GM20000 (cell line): ENCODE measurements at places on chromosomes 2 and 18.
A peak's percentile ranks its signal among the peaks of the same experiment; 100 is the strongest.

DNA sequence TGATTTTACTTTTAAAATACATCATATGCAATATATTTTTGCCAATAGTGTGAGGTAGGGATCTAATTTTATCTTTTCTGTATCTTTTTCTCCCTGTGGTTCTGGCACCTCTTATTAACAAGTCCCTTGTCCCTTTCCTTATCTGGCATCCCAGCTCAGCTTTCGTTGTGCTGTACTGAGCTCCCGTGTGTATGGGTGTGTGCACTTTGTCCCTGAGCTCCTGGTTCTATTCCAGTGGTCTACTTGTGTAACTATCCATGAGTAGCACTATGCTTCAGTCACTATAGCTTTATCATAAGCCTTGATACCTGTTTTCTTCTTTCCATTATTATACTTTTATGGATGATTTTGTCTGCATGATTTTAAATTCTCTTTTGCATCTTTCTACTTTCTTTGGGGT, 401.4 kb upstream of the POU3F3 start:
- no peak for DNase-seq

- DNase-seq = no peak
Measured at GRCh38 chr2:157264099-157264498, 6.6 kb downstream of the GALNT5 start.

GRCh38 chr18:13332874-13333273, 114.3 kb downstream of the LDLRAD4 start:
- DNase-seq = no peak

DNA sequence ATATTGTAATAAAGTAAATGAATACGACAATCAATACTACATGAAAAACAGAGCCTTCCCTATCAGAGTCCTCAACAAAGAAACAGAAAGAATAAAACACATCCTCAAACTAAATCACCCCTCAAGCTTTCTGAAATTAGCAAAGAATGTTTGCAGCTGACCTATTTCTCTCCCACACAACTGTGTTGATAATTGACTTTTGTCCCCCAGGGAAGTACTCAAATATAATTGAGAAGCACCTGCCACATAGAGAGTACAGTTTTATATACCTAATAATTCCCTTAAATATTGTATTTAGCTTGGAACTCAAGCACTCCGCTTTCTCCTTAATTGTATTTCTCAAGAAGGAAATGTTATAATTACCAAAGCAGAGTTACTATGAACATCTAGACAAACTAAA, 12.6 kb downstream of the CACNB4 start:
- DNase-seq = no peak

- DNase-seq = peak; percentile 58
Measured at GRCh38 chr18:5975111-5976002, 80.0 kb upstream of the TMEM200C start.

DNA sequence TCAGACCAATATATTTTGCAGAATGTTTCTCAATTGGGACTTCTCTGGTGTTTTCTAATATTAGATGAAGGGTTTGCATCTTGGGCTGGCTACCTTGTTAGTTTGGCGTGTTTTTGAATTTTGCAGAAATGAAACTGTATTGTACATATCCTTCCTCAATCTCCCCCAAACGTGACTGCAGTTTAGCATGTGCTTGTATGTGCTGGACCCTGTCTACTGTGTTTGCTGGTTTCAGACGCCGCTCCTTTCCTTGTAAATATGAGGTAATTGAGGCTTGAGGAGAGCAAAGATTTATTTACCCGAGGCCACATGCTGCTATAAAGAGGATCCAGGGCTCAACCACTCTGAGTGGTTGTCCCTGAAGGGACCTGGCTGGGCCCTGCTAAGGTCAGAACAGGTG, 57.2 kb downstream of the NGEF start:
- peak; percentile 34 for DNase-seq

GRCh38 chr18:43627848-43628530, 350.7 kb upstream of the SYT4 start:
- DNase-seq = no peak

DNA sequence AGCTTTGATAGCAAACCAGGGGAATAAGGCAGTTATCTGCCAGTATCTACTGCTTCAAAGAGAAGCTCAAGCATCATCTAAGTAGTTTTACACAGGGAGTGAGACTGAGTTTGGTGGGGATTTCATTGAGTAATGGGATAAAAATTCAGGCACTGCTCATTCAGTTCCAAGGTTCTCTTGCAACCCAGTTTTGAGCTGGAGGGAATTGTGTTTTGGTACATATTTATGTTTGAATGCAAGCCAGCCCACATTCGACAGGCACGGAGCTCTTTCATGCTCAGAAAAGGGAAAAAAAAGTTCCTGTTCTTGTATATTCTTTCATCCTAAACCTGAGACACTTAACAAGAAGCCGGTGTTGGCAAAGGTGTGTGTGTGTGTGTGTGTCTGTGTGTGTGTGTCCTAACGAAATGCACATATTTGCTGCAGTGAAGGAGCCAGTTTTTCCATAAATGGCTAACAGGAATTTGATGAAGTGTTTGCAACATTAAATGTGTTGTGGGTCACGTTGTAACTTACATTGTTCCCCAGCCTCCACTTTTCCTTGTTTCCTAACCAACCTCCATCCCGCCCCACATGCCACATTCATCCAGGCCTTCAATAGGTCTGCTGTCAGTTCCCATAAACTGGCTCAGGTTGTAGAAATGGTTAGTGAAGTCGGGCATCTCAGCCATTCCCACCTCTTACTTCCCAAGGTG, 311.1 kb downstream of the TXNL1 start:
- DNase-seq = no peak

DNA sequence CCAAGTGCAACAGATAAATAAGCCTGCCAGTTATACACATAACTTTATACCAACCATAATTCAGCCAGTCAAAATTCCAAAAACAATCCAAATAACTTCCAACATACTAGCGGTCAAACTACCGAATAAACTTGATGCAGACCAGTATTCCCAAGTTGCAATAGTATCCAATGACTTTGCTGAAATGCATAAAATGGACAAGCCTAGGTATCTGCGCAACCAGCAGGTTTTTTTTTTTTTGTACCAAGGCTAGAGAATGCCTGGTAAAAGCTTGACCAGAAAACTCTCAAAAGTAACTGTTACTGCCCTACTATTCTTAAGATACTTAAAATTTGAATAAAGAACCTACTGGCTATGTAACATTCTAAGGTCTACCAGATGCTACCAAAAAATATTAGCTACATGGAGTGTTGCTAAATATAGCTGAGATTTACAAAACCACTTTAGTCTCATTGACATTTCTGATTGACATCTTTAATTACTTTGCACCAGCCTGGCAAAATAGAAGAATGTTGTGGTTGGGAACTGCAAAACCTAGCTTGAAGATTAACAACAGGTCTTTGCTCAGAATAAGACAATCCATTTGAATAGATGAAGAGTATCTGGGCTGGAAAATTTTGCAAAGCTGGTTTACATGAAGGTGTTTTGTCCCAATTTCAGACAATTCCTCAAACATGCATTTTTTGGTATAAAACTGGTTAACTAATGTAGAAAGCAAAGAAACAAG, 7.3 kb downstream of the SRSF7 start:
- no peak for DNase-seq

- no peak for DNase-seq
Measured at GRCh38 chr2:20604401-20604911, 46.4 kb downstream of the HS1BP3 start.

DNA sequence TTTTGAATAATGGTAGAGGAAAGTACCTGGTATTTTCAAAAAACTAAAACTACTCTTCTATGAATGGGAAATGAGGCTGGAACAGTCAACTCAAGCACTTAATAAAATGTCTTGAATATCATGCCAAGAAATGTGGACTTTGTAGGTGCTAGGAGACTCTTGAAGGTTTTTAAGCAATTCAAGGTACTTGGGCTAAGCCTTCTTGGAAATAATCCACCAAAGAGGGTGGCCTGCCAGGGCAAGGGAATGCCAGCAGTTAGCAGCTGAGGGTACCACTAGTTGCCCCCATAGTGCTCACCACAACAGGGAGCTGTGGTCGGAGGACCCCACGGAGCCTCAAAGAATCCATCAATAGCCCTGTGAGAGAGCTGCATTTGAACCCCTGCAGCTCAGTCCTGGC, 14.6 kb upstream of the ACYP2 start:
- DNase-seq = no peak

GRCh38 chr2:85453571-85453970, 35.1 kb downstream of the SH2D6 start:
- no peak for DNase-seq

- no peak for DNase-seq
Measured at GRCh38 chr2:33008716-33009115, 62.0 kb downstream of the LTBP1 start.

DNA sequence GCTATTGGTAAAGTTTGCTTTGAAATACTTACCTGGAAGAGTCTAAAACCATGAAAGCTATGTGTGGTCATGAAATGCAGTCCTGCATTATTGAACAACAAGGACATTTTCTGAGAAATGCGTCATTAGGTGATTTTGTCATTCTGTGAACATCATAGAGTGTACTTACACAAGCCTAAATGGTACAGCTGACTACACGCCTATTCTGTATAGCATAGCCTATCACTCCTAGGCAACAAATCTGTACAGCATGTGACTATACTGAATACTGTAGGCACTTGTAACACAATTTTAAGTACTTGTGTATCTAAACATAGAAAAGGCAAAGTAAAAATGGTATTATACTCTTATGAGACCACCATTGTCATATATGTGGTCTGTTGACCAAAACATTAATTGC, 8.1 kb downstream of the FAM171B start:
- DNase-seq = no peak

- DNase-seq = no peak
Measured at GRCh38 chr2:214169736-214170135, 241.1 kb upstream of the VWC2L start.

DNA sequence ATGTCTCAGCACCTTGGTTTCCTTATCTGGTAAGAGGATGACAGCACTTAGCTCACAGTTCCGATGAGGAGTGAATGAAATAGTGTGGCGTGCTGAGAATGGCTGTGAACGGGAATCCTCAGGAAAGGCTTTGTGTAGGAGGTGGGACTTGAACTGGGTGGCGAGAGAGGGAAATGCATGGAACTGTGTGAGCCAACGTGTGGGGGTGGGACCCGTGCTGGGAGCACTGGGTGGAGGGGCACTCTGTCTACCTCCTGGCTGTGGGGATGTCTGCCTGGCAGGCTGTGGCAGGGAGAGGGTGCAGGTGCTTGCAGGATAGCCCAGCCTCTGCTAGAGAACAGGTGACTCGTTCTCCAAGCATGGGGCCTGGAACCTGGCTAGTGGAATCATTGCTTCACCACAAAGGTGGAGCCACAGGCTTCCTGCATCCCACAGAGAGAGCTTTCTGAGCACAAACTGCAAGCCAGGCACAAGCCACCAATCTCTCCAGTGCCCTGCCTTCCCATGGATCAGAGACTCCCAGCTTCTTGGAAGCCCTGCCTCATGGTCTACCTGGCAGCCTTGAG, 145.2 kb downstream of the CELF4 start:
- no peak for DNase-seq

DNA sequence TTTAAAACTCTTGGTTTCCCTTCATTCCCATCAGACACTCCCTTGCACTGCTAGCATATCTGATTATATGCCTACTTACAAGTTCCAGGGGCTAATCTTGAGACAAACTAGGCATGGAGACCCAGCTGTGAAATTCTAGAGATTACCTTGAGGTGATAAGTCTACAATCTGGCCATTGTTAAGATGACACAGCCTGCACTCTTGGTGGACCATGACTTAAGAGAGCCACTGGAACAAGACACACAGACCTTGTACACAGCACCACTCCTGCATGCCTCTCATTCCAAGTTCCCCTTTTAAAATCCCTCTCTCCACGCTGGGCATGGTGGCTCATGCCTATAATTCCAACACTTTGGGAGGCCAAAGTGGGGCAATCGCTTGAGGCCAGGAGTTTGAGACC, 387.2 kb upstream of the DCC start:
- peak; percentile 9 for DNase-seq

DNA sequence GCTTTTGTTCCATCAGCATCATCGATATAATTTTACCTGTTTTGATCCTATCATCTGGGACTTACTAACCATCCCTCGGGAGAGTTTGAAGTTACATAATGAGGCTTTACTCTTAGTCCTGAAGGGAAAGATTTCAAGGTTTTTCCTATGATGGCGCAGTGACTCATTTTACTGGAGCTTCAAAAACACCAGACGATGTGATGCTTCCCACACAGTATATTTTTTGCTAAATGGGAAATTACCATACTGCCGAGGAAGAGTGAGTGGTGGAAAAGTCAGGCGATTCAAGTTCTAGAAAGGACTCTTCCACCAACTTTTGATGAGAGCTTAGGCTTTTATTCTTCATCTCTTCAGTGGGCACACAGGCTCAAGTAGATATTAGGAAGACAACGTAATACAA, 44.6 kb upstream of the GCG start:
- DNase-seq = no peak

- DNase-seq = no peak
Measured at GRCh38 chr2:151855111-151855510, 26.9 kb upstream of the ARL5A start.
